ENCODE measurements at places on chromosomes 3 and 15.

GRCh38 chr3:176275113-176275512, 922.2 kb downstream of the TBL1XR1 start:
- DNase-seq = no peak

GRCh38 chr3:10467904-10468612, 37.3 kb downstream of the ATP2B2 start:
- no peak for DNase-seq

DNA sequence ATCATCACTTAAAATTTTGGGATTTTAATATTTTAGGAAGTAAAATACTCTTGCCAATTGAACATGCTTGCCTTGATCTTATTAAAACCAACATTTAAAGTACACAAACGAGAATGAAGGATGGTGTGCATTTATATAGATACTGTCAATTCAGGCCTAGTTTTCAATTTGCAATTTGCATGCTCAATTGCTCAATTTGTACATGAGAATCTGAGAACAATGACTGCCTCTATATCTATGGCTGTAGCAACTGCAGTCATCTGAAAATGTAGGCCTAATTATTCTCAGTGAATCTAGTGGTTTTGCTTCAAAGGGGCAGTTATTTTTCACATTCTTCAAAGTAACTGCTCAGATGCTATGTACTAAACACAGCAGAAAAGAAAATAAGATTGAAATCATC, 18.8 kb downstream of the ZBBX start:
- DNase-seq = no peak

GRCh38 chr3:33664195-33664594, 53.9 kb downstream of the CLASP2 start:
- DNase-seq = no peak

DNA sequence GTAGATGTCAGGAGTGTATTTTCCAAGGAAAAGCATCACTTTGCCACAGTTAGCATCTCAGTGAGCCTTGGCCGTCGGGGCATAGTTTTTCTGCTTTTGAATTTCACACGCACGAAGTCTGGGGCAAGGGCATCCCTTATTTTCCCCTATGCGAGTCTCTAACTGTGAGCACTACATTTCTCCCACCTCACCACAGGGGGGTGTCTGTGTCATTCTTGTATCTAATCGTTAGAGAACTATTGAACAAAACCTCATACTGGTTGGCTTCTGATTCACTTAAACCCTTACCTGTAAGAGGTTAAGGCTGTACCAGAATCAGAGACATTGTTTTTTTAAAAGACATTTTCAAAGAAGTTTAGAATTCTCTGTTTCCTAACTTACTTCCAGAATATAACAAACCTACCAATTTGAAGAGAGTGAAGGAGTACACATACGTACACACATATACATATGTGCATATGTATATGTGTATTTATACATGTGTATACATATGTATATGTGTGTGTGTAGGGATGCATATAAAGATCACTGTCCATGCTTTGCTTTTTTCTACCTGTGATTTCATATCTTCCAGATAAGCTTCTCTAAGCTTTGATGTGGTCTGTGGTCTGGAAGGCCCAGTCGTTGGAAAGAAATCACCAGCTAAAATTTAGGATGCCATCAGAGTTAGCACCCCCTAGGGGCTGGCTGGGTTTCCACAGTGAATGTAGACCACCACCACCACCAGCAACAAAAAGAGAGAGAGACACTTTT, 49.4 kb downstream of the MYZAP start:
- DNase-seq = no peak

DNA sequence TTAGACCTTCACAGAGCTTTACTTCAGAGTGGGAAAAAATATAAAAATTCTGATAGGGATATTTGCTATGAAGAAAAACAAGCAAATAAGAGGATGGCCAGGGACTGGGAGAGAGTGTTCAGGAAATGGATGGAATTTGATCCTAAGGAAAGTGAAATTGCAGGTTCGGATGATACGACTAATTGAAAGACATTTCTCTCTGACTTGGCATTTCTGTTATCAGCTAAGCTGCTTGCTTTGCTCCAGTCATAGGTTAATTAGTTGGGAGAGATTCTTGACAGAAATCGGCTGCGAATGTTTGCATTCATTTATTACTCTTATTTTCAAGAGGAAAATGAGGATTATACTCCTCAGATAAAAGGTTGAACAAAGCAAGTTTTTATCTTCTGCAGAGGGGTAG, 808.7 kb upstream of the NECTIN3 start:
- no peak for DNase-seq

DNA sequence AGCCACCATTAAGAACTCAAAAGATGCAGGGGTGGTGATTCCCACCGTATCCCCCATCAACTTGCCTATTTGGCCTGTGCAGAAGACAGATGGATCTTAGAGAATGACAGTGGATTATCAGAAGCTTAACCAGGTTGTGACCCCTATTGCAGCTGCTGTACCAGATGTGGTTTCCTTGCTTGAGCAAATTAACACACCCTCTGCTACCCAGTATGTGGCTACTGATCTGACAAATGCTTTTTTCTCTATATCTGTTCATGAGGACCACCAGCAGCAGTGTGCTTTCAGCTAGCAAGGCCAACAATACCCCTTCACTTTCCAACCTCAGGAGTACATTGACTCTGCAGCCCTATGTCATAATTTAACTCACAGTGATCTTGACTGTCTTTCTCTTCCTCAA, 8.6 kb upstream of the MCF2L2 start:
- DNase-seq = no peak

DNA sequence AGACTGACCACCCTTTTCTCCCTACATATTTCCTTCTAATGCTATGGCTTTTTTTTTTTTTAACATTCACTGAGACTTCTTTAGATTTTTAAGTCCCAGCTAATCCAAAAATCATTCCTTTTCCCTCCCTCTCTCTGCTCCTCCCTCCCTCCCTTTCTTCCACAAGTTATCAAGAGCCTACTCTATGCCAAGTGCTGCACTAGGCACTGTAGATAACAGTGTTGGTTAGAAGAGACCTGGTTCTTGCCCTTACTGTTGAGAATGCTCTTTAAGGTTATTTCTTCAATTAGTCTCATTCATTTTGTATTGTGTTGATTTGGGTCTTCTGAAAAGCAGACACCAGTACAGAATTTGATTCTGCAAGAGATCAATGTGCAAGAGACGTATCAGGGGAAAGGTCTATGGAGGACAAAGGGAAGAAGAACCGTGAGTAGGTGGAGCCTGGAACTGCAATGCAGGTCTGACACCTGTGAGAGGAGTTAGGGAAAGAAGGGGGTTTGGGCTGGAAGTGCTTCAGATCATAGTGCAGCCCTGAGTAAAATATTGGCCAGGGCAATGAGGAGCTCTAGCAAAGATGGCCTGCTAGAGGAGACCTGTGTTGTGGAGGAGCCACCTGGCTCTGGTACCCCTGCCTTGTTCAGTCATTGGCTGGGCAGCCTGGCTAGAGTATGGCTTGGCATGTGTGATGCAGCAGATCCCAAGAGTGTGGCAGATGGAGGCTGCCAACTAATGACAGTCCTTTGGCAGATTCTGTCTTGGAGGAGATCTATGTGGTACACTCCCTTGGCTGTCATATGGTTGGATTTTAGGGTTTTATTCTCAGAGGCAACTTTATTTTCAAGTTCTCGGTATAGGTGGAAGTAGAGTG, 9.7 kb upstream of the PCOLCE2 start:
- DNase-seq = no peak

GRCh38 chr3:24595796-24596195, 101.1 kb upstream of the THRB start:
- DNase-seq = no peak

Measured in posterior vena cava (tissue), 2 donors.